Left ventricle myocardium inferior (tissue), 1 donor: ENCODE measurements at places on chromosomes 5 and 9. TPM values are rescaled to one million over a fixed set of nuclear protein-coding genes. Genes with fewer than 3 reads are reported as not detected.

TAF1L gene
- total RNA-seq: not detected

GRCh38 chr5:110087829-110088228 is 398.1 kb downstream of the MAN2A1 start:
- H3K4me1 ChIP-seq: no peaks in the 10 kb centered on the region
- H3K27me3 ChIP-seq: peaks cover 9% of the 10 kb centered on the region
- H3K4me3 ChIP-seq: no peak overlapping the region
- DNase-seq: no peak
- no peaks in the 10 kb centered on the region for H3K36me3 ChIP-seq
- no peak overlapping the region for H3K27ac ChIP-seq

GRCh38 chr9:93617273-93617672 is 40.9 kb downstream of the PHF2 start:
- peaks cover 76% of the 10 kb centered on the region for H3K4me1 ChIP-seq
- H3K27ac ChIP-seq: no peak overlapping the region
- no peaks in the 10 kb centered on the region for H3K27me3 ChIP-seq
- no peaks in the 10 kb centered on the region for H3K36me3 ChIP-seq
- no peak overlapping the region for H3K4me3 ChIP-seq

NR2F1 gene
- 0.47 TPM for total RNA-seq

GRCh38 chr9:125439434-125440272 is 178.0 kb downstream of the GAPVD1 start:
- no peak for DNase-seq
- H3K36me3 ChIP-seq: peaks cover 42% of the 10 kb centered on the region
- H3K4me1 ChIP-seq: peaks cover 6% of the 10 kb centered on the region

DNA sequence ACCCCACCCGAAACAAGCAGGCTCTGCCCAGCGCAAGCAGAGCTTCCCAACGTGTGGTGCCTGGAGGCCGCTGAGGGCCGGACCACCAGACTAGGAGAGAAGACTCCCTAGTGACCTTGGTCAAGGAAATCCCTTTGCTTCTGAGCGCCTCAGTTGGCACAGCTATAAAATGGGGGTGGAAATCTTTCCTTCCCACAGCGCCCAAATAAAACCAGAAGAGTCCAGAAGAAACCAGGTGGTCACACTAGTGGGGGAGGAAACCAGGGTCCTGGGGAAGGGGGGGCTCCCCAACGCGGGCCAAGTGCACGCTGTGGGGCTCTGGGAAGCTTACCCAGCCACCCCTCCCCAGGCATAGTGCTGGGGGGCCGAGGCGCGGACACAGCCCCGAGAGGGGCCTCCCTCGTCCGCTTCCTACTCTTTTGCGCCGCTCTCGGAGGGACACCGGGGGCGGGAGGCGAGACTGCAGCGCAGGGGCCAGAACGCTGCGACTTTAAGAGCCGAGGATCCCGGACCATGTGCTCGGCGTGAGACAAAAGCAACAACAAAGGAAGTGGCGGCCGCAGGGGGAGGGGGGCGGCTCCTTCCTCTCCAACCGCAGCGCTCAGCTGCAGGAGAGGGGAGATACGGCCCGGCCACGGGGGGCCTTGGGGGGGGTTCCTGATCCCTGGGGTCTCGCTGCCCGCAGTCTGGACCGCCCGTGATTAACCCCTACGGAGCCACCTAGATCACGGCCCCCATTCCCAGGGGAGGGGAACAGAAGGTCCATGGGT is 885 bp downstream of the RNF44 start:
- H3K27me3 ChIP-seq: no peaks in the 10 kb centered on the region
- peaks cover 76% of the 10 kb centered on the region for H3K4me1 ChIP-seq
- H3K27ac ChIP-seq: peak overlapping the region; percentile 100
- H3K4me3 ChIP-seq: peak overlapping the region; percentile 93

DNA sequence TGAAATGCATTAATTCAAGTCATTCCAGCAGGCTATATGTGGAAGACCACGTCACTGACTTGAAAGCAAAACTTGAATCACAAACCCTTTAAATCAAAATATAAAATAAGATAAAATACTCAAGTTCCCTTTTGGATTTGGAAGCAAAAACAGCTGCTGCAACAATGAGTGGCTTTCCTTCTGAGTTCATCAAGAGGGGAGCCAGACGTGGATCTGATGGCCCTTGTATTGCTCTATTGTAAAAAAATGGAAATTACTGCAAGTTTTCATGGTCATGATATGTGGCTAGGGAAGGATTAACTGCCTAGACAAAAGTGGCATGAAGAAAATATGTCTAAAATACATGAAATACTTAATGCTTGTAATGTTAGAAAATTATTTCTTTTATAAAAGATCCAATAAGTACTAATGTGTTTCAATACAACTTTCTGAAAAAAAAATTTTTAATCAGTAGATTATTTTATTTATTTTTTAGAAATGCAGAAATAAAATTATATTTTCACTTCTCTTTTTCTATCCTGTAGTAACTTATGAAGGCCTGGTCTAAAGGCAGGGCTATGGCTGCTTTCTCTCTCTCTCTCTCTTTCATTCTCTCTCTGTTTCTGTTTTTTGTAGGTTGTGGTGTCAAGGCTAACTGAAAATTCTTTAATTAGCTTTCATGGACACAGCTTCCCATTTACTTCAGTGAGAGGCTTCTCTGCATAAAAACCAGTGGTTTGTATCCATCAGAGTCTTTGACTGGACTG is 24.0 kb downstream of the LIX1 start:
- DNase-seq: no peak
- H3K27me3 ChIP-seq: no peaks in the 10 kb centered on the region
- no peak overlapping the region for H3K27ac ChIP-seq
- peaks cover 13% of the 10 kb centered on the region for H3K4me1 ChIP-seq
